ENCODE measurements at places on chromosomes 2 and 18.
A peak's percentile ranks its signal among the peaks of the same experiment; 100 is the strongest.

- DNase-seq: peak; percentile 34
Observed at GRCh38 chr2:240642061-240642805, 17.0 kb downstream of the GPR35 start.

GRCh38 chr2:4591261-4591660 lies 887.9 kb downstream of the DCDC2C start:
- no peak for DNase-seq

GRCh38 chr18:62345909-62346308 lies 20.8 kb downstream of the TNFRSF11A start:
- DNase-seq: no peak

GRCh38 chr2:2837746-2838547 lies 506.9 kb upstream of the MYT1L start:
- DNase-seq: no peak

GRCh38 chr2:69253611-69254301 lies 133.3 kb downstream of the GFPT1 start:
- DNase-seq: no peak

DNA sequence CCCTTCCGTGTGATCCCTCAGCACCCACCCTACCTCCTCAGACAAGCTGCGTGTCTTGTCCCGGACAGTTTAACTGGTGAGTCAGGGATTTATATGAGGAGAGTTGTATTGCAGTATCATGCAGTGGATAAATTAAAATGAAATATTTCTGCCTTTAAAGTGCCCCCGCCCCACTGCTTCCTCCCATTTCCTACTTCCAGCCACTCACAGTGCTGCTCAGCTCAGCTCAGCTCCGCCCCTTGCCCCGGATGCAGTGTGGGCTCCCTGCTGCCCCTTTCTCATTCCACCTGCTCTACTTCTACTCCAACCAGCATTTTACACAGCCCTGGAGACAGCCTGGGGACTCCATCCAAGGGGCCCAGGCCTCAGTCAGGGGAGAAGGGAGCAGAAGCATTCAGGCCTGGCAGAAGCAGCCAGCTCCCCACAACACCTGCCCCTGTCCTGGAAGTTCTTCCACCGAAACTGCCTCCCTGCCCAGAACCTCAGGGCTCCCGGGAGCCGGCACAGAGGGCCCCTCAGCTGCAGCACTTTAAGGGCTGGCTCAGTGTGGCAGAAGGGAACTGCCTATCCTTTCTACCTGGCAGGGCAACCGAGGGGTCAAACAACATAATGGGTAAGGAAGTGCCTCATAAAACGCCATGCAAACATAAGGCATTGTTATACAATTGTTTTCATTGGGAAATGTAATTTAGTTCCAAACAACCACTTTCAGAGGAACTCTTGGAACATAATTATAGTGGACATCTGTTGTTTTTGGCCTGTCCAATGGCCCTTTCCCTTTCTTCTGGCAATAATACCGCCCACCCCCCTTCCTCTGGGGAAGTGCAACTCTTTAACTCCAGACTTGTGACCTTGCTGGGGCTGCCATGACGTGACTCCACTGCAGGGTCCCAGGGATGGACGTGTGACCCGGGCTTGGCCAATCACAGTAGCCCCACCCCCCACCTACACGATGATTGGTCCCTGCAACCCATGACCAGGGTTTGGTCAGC lies 102.3 kb downstream of the LIPG start:
- DNase-seq: no peak

- DNase-seq: no peak
Observed at GRCh38 chr2:102058293-102058833, 66.6 kb downstream of the IL1R2 start.

DNA sequence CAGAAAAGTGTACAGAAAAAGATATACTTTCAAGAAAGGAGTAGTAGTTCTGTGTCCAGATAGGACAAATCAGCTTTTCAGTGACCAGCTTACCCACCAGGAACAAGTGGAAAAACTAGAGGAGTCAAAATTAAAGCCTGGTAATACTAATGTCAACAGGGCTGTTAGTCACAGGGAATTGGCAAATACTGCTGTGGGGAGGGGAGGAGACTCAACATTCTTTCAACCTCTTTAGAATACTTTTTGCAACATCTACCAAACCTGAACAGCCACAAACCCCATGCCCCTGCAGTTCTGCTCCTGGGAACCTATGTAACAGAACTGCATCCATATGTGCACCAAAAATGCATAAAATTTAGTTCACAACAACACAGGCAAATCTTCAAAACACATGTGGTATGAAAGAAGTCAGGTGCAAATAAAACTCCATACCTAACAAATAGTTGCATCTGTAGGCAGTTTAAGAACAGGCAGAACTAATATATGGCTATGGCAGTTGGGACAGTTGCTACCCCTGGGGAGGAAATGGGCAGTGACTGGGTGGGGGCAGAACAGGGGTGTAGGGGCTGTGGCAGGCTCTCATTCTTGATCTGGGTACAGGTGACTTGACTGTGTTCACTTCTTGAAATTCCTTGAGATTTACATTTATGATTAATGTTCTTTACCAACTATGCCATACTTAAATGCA lies 9.7 kb downstream of the CMPK2 start:
- DNase-seq: no peak

GRCh38 chr2:108612153-108612513 lies 77.9 kb downstream of the LIMS1 start:
- DNase-seq: no peak

GRCh38 chr2:137287913-137288639 lies 522.7 kb downstream of the THSD7B start:
- no peak for DNase-seq

DNA sequence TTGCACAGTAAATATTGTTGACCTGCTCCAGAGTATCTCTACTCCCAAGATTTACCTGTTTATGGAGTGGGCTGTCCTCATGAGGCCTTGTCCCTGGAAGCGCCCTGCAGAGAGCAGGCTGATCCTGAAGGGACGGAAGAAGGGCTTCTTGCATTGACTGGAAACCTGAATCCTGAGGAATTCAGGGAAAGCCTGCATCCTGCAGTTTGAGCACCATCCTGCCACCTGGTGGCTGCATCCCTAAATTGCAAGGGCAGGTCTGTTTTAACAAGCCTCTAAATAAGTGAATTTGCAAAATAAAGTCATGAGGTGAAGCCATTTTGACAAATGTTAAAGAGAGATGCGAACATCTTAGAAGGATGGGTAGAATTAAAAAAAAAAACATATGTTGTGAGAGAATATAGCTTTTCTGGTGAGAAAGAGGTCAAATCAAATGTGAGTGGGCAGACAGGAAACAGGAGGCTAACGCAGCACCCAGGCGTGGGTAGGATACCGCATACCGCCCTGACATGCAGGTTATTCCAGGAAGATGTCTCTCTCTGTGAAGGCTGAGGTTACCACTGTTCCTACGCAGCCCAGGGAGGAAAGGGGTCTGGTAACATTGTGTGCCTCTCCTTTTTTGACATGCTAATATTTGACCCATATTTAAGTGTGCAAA lies 754.9 kb downstream of the RNF144A start:
- no peak for DNase-seq

GRCh38 chr2:47999512-47999911 lies 93.2 kb upstream of the FBXO11 start:
- DNase-seq: no peak

DNA sequence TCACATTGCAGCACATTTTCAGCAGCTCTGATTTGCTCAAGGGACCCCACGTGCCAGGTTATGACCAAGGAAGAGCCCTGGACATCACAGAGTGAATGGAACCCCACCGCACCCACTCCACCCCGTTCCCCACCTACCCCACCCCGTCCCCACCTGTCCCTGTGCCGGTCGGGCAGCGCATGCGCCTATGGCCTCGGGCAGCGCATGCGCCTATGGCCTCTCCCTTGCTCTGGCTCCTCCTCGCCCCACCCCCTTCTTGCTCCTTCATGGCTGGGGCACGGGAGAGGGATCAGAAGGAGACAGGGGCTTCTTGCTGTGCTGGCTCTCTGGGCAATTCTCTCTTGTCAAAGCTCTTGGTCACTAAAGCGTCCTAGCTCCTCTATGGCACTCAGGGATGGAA lies 371.8 kb upstream of the HS6ST1 start:
- DNase-seq: no peak

DNA sequence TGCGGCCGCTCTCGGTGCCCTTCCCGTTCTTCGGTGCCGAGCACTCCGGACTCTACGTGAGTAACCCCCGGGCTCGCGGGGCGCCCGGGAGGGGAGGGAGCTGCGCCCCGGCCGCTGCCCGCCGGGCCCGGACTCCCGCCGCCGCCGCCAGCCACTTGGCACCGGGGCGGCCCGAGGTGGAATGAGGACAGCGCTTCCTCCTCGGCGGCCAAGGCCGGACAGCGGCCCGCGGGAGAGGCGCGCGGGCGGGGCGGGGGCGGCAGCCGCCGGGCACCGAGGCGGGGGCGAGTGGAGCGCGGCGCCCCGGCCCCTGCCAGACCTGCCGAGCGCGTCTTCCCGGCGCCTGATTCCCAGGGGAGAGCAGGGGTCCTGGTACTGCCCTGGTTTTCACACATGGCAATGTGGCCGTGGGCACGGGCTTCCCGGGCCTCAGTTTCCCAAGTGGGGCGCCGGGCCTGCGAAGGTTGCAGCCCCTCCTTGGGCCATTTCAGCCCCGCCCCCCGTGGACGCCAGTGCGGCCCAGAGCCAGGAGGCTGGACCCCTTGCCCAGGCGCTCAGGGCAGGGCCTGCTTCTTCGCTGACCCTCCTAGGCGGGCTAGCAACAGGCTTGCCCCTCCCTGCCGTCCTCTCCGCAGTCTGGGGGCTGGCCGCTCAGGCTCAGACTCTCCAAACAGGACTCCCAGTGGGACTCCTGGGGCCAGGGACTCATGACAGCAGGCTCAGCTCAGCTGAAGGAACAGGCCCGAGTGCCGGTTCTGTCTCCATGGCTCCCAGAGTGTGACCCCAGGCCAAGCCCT lies 775 bp downstream of the SNED1 start:
- peak; percentile 18 for DNase-seq

DNA sequence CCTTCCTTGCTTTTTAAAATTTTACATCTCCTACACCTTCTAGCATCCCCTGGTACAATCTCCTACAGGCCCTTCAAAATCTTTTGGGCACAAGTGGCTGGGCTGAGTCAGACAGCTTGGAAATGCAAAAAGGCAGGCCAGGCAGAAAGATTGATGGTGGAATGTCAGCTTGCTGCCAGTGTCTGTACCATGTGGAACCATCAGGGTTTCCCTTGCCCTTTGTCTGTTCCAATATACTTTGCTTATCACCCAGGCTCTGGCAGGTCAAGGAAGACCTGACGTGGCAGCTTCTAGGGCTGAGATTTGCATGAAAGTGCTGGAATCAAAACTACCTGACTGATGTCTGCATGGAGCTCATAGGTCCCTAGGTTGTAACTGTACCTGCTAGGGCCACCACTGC lies 33.3 kb downstream of the GPR39 start:
- DNase-seq: no peak

GRCh38 chr2:1688161-1688560 lies 56.2 kb downstream of the PXDN start:
- no peak for DNase-seq

DNA sequence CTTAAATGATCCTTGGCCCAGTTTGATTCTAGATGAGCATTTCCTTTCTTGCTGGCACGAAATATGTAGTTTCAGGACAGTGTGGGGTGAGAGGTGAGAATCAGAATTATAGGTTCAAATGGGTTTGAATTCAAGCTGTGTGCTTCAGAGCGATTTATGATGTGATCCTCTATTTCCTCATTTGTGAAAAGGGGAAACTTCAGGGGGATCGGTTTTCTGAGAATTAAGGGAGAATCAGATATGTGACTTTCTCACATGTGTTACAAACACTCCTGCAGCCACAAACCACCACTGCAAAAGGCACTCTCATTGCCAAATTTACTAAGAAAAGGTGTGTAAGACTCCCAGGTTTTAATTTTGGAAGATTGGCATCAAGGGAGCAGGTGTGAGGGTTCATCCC lies 24.4 kb downstream of the HK2 start:
- DNase-seq: no peak

DNA sequence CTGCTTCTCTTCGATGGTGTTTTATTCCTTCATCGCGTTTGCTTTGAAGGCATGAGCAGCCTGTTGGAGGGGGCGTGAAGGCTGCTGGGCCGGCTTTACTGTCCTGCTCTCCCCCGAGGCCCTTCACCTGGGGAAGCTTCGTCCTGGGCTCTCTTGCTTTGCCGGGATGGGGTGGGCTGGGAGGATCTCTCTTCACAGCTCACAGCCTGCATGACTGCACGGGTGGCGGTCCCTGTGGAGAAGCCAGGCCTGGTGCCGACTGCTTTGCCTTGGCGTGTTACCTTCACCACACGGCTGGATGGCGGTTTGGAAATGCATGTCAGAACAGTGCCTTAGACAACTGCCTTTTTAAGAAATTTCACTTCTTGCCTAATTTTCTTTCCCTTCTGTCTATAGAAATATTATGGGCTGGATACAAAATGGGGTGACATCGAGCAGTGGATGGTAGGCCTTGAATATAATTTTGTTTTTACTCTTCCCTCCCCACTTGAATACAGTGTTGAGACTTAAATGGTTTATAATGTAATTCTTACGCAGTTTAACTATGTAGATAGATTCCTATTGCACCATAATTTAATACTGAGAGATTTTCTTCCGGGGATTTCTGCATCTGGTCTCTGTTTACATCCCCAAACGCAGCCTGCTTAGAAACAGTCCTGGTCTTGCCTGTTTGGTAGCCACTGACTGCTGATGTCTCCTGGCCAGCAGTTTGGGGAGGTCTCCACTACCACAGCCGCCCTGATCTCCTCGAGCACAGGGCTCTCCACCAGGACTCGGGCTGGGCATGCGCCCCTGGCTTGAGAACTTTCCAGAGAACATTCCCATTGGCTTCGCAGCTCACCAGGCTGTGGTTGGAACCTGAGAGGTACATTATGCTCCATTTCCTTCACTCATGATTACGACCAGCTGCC lies 81.0 kb upstream of the RBM44 start:
- no peak for DNase-seq

DNA sequence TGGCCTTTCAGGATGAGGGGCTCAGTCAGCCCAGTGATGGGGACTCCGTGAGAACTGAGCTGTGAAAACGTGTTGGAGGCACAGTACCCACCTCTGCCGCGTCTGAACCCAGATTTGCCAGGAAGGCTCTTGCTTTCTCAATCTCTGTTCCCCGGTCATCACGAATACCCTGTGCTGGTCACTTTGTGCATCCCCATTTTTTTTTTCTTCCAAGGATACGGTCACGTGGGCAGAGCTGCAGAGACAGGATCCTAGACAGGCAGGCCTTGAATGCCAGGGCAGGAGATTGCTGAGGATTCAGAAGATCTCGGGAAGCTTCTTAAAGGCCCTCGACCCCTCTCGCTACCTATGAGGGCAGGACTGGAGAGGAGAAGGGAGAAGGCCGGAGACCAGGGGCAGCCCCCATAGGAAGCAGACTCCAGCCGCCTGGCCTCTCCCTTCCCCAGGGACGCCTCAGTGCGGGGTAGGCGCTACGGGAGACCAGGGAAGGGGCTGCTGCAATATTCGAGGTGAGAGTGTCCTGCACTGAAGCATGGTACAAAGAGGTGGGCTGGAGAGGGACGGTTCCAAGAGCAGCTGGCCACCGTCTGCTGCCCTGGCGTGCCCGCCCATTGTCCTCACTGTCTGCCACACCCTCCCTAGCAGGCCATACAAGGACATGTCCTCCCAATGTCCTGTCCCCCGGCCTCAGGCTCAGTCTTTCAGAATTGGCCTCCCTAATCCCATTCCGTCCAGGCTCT lies 29.0 kb upstream of the TAF1B start:
- DNase-seq: no peak

GRCh38 chr2:174683392-174683759 lies 80.9 kb downstream of the CHRNA1 start:
- no peak for DNase-seq

- DNase-seq: no peak
Observed at GRCh38 chr2:143429932-143430679, 300.9 kb downstream of the ARHGAP15 start.

GRCh38 chr2:99806758-99807157 lies 316.9 kb upstream of the REV1 start:
- DNase-seq: no peak

GRCh38 chr18:22485808-22486244 lies 68.1 kb upstream of the CTAGE1 start:
- DNase-seq: no peak

GRCh38 chr18:26618135-26618534 lies 69.8 kb upstream of the KCTD1 start:
- DNase-seq: no peak

Measured in mesothelial cell of epicardium (in vitro differentiated cells).